H7 (cell line): ENCODE measurements at places on chromosomes 5 and 9.

- no peak for DNase-seq
Measured at GRCh38 chr5:35143841-35144240, 86.4 kb downstream of the PRLR start.

DNA sequence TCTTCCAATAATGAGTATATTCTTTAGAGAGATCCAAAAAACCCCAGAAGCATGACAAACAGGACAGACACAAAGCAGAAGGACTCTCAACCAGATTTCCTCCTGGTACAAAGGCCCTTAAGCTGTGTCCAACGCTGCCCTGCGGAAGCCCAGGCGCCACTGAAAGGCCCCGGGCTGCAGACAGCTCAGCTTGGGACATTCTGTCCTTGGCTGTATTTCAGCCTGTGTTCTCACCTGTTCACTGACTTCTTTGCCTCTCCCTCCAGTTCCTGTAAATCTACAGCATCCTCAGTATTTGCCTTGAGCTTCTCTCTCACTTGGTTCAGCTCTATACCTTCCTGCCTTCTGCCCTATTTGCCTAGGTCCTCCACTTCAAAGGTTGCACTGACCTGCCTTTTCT, 96.5 kb downstream of the SH3TC2 start:
- DNase-seq: no peak

GRCh38 chr5:162796507-162796906, 640.9 kb upstream of the CCNG1 start:
- DNase-seq: no peak

DNA sequence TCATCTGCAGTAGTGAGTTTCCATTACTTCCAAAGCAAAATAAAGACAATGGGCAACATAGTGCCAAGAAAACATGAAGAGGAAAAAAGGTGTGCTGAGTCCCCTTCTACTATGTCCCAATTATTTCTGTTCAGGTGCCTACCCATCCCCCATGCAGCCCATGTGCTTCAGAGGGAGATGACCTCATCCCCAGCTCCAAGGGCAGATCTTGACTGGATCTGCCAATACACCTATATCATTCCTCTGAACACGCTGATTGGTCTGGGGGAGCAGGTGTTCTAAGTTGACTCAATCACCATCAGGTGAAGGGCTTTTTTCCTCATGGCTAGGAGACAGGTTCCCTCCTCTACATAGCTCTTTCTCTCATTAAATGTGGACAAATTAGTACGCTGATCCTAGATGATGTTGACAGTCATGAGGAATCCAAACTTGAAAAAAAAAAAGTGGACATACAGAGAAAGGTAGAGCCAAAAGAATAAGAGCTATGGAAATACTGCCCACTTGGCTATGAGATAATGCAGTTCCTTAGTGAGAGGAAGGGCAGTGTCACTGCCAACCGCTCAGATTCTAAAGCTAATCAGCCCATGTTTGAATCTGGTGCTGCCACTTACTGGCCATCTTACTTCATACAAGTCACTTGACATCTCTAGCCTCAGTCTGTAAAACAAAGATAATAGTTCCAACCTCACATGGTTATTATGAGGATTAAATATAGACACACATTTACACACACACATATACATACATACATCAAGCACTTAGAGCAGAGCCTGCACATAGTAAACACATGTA, 23.1 kb downstream of the PRELID2 start:
- no peak for DNase-seq

DNA sequence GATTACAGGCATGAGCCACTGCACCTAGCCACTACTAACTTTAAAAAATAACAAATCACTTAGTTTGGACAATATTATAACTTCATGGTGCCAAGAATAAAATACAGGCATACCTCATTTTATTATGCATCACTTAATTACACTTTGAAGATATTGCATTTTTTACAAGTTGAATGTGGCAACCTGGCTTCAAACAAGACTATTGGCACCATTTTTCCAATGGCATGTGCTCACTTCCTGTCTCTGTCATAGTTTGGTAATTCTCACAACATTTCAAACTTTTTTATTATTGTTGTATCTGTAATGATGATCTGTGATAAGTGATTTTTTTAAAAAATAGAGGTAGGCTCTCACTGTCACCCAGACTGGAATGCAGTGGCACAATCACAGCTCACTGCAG, 49.9 kb upstream of the ERBIN start:
- DNase-seq: no peak

DNA sequence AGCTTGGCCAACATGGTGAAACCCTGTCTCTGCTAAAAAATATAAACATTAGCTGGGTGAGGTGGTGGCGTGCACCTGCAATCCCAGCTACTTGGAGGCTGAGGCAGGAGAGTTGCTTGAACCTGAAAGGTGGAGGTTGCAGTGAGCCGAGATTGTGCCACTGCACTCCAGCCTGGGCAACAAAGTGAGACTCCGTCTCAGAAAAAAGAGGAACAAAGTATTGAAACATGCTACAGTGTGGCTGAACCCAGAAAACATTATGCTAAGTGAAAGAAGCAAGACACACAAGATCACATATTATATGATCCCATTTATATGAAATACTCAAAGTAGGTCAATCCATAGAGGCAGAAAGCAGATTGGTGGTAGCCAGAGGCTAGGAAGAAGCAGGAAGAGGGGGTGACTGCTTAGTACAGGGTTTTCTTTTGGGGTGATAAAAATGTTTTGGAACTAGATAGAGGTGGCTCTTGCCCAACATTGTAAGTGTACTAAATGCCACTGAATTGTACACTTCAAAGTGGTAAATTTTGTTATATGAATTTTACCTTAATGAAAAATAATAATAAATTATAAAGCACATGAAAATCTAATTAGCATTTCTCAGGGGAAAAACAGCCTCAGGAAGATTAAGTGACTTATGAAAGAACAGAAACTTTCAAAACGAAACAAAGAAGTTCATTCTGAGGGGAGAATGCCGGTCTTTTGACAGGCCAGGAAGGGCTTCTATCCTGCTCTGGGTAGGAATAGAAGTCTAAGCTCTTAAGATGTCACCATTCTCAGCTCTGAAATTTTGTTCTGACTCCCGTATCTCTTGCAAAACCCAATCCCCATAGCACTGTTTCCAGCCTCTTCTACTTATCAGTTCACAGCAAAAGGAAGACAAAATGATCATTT, 161.1 kb upstream of the TBCA start:
- no peak for DNase-seq

DNA sequence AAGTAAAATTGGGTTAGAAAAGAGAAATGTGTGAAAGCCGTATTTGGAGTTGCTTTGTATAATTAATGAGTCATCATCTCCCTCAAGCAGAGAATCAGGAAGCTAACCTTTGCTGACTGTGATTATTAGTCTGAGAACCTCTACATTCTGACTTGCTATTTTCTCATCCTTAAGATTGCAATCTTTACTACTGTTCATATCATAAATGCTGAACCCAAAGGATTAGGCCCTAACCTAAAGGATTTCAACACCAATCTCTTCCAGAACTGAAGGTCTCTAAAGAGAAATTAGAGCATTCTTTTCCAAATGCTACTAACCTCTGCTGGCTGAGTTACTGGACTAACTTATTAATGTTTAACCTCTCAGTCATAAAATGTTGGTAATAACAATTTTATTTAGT, 538.1 kb upstream of the MEF2C start:
- no peak for DNase-seq

- DNase-seq: no peak
Measured at GRCh38 chr5:78549043-78549442, 99.5 kb downstream of the LHFPL2 start.
